ENCODE measurements at places on chromosomes 12 and 14.

DNA sequence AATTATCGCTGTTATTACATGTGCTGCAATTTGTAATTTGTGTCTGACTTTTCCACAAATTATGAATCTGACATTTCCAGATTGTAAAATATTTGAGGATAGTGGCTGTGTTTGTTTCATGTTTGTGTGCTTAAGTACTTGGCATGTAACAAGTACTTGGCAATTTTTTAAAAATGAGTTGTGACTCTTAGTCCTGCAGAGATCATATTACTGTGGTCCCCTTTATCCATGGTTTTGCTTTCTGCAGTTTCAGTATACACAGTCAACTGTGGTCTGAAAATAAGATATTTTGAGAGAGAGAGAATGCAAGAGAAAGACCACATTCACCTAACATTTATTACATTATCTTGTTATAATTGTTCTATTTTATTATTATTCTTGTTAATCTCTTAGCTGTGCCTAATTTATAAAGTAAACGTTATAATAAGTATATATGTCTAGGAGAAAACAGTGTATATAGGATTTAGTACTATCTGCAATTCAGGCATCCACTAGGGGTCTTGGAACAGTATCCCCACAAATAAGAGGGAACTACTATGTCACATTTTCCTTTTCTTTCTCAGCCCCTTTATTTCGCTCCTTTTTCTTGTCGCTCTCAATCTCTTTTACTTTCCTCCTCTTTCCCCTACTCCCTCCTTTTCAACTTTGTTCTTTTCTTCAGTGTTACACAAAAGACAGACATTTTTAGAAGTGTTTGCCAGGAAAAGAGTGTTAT is 176.1 kb downstream of the FUT8 start:
- no peak for DNase-seq

- no peak for DNase-seq
These were observed 59.8 kb downstream of the KITLG start for GRCh38 chr12:88520436-88520820.

DNA sequence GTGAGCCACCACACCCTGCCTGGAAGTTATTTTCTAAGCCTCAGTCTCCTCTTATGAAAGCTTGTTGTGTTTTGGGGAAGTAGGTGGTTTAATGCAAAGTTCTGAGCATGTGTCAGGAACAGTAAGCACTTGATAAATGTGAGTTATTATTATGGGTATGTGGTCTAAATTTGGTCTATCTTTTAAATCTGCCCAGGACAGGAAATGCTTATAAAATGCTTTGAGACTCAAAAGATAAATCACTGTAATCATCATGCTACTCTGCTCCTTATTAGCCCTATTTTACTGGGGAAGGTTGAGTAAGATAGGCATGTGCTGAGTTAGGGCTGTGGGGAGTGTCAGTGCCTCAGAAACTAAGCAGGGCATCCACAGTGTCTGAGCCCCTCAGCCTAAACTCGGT is 13.1 kb upstream of the SRSF5 start:
- DNase-seq, result peak; percentile 31

- peak; percentile 61 for DNase-seq
These were observed 78.3 kb downstream of the LGMN start for GRCh38 chr14:92670160-92670559.

DNA sequence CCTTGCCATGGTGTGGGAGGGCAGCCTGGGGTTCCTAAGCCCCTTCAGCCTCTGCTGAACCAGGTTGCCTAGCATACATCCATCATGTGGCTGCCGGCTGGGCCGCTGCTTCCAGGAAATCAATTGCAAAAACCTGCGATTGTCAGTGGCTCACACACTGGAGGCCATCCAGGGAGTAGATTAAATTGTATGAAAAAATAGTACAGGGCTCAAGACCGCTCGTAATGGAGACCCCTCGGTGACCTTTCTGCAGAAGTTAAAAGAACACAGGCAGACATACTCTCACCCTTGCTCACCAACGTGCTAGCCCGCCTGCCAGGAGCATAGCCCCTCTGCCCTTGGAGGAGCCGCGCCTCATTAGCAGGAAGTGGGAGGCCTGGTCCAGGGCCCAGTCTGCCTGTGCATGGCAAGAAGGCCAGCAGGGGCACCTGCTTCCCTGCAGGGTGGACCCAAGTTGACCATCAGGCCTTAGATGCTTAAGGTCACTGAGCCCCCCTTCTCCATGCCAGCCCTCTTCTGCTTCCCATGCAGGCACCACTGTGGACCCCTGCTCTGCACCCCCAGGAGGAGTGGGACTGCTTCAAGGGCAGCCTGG is 31.4 kb upstream of the CIPC start:
- DNase-seq, result no peak

DNA sequence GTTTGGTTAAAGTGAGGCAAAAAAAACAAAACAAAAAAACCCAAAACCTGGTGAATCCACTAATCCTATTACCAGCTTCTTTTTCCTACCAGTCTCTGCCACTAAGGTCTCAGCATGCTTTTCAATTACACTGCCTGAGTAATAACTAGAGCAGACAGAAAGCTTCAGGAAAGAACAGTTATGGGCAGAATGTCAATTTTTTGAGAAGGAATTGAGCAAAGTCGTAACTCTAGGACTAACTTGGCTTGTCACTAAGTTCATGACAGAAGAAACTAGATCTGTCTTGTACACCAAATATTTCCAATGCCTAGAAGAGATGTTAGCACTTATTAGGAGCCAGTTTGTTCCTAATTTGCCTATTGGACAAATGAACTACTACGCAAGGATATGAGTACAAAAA is 148.8 kb upstream of the CNOT2 start:
- no peak for DNase-seq

- DNase-seq, result no peak
These were observed 281.7 kb downstream of the ALG10 start for GRCh38 chr12:34304001-34304400.

DNA sequence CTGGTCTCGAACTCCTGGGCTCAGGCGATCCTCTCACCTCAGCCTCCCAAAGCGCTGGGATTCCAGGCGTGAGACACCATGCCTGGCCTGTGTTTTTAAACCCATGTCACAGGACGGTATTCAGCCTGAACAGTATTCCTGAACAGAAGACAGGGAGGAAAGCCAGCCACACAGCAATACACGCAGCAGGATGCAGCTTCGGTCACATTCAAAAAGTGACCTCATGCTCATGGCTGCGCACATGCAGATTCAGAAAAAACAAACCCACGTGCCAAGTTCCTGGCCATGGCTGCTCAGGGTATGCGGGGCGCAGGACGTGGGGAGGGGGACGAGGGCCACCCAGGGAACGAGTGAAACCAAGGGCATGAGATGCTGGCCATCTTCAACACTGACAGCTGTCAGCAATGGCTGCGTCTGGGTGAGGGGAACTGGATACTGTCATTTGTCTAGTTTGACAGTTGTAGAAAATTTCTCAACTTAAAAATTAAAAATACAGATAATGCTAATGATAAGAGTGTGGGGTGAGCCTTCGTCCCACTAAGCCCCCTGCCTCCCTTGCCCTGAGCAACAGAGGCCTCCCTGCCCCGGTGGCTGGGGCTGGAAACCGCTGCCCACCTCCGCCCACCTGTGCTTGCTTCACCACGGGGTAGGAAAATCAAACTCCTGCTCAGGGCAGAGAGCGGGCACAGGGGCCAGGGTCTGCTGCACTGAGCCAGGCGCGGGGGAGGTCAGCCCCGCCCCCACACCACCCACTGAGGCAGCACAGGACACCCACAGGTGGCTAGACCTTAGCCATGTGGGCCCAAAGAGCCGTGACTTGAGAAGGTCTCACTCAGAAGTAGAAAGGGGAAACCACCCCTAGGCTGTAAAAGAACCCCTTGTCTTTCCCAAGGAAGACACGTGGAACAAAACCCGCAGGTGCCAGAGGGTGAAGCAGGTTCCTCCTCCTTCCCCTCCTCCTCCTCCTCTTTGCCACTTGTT is 84.2 kb downstream of the SCARB1 start:
- DNase-seq, result no peak

DNA sequence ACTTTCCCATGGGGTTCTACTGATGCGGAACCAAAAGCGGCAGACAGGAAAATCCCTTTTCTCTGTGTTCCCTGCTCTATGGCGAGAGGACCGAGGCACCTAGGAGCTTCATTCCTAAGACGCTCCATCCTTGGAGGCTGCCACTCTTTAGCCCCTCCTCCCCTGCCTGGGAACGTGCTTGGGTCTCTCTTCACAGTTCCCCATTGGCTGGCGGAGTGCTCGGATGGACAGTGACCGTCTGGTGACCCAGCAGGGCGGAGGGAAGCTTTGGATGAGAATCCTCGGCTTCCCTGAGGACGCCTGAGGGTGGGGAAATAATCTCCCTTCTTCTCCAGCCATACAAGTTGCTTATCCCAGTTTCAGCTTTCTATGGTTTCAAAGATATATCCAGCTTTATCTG is 37.3 kb downstream of the KCNA5 start:
- no peak for DNase-seq

GRCh38 chr14:102408724-102409123 is 46.0 kb downstream of the TECPR2 start:
- no peak for DNase-seq

- DNase-seq, result no peak
These were observed 147.4 kb upstream of the NUDT4 start for GRCh38 chr12:93230326-93230720.

DNA sequence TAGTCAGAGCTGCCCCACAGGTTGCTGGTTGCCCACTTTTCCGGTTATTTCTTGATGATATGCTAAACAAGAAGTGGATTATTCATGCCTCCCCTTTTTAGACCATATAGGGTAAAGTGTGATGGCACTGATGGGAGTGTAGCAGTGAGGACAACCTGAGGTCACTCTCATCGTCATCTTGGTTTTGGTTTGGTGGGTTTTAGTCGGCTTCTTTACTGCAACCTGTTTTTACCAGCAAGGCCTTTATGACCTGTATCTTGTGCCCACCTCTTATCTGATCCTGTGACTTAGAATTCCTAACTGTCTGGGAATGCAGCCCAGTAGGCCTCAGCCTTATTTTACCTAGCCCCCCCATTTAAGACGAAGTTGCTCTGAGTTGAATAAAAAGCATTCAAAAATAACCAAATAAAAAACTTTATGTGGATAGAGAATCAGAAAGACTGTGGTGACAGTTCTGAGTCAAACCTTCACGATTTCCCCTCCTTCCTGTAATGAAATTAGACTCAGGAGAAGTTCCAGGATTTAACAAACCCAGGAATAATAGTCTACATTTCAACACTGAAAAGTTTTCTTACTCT is 144.2 kb downstream of the PAWR start:
- DNase-seq, result no peak

DNA sequence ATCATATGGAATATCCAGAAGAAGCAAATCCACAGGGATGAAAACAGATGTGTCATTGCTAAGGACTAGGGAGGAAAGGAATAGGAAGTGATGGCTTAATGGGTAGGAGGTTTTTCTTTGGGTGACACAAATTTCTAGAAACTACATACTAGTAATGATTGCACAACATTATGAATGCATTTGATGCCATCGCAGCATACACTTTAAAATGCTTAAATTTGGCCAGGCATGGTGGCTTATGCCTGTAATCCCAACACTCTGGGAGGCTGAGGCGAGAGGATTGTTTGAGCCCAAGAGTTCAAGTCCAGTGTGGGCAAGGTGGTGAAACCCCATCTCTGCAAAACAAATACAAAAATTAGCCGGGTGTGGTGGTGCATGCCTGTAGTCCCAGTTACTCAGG is 1370.8 kb downstream of the AACS start:
- DNase-seq, result no peak

GRCh38 chr12:14621826-14622225 is 54.1 kb upstream of the PLBD1 start:
- peak; percentile 42 for DNase-seq

DNA sequence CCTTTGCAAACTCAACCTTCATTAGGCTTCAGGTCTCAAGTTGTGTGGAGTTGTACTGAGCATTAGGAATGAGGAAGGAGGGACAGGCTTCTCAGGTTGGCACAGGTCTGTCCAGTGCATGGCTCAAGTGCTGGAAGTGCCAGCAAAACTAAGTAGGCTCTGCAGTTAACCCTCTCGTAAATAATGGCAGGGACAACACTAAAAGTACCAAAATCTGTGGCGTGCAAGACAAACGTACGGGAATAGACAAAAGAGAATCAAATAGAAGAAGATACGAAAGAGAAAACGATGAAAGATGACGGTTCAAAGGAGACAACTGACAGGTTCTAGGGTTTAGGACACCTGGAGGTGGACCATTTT is 612 bp downstream of the TRAPPC6B start:
- DNase-seq, result peak; percentile 8

DNA sequence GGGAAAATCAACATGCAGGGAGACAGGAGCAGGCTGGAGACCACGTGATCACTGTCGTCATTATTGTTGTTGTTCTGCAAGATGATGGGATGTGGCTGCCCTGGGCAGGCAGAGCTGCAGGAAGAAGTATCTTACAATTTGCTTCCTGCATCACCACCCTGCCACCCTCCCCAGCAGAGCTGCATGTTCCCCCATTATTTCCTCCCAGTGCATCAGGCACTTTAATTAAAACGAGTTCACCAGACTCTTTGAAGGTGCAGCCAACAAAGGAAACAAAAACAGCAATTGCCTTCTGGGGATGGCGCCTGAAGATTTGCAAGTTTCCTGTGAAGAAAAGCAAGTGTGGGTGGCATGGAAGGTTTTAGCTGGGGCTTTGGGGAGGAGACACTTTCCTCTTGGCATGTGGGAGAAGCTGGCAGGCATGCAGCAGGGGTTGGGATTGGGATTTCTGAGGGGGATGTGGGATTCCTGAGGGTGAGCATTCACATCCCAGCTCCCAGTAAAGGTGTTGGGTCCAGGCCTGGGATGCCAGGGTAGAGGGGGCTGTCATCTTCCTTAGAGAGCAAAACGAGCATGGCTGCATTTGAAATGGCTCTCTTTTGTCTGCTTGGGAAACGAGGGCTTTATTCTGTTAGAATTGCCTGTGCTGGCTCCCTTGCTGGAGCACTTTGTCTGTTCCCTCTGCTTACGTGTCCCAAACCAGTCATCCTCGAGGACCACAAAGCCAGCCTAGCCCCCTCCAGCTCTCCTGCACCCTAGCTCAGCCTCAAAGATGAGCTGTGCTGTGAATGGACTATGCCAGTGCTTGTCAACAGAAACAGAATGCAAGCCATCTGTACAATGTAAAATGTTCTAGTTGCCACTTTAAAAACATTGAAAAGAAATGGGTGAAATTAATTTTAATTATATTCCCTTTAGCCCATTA is 11.5 kb upstream of the C14orf132 start:
- DNase-seq, result no peak

All from inflammatory macrophage treated with lipopolysaccharide for 4 hours (primary cell).